ENCODE measurements at places on chromosomes 4 and X.

DNA sequence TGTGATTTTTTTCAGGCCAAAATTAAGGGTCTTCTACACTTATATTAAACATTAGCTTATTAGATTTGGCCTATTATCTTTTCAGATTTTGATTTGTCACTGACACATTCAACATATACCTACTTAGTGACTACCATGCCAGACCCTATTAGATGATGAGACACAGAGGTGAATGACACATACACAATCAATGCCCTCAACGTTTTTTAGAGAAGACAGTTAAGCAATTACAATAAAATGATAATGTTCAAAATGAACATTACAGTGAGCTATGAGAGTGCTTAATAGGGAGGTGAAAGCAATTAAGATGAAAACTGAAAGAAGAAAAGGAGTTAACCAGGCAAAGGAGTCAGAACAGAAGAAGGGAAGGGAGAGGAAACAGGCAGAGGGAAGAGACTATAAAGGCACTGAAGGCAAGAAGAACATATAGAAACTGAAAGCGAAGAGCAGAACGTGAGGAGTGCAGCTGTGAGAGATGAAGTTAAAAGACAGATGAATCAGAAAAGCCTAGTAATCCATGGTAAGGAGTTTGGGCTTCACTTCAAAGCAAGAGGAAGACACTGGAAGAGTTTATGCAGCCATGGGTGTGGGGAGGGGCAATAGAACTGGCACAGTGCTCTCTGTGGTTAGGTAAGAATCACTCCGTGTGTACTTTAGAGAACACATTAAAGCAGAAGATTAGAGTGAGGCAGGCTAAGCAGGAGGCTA lies 119.0 kb downstream of the REELD1 start:
- no peak for DNase-seq

- DNase-seq = no peak
These were observed 1.3 kb upstream of the PLXNB3 start for GRCh38 chrX:153762626-153763173.

- no peak for DNase-seq
These were observed 74.4 kb upstream of the EFNB1 start for GRCh38 chrX:68754406-68754805.

DNA sequence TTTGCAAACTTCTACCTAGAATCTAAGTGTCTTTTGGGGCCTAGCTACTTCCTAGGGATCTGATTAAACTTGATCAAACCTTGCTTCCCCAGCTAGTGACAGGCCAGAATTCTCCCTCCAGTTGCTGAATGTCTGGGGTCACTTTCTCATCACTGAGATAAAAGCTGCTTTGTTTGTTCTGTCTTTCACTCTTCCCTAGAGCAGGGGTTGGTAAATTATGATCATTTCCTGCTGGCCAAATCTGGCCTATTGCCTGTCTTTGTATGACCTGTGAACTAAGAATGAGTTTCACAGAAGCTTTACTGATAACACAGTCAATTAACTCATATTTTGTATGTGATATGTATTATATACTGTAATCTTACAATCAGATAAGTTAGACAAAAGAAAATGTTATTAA lies 157.8 kb upstream of the AADAT start:
- no peak for DNase-seq

GRCh38 chr4:8856835-8857621 lies 14.6 kb downstream of the HMX1 start:
- no peak for DNase-seq

- DNase-seq = no peak
These were observed 19.7 kb downstream of the CXCL3 start for GRCh38 chr4:74018771-74019170.

DNA sequence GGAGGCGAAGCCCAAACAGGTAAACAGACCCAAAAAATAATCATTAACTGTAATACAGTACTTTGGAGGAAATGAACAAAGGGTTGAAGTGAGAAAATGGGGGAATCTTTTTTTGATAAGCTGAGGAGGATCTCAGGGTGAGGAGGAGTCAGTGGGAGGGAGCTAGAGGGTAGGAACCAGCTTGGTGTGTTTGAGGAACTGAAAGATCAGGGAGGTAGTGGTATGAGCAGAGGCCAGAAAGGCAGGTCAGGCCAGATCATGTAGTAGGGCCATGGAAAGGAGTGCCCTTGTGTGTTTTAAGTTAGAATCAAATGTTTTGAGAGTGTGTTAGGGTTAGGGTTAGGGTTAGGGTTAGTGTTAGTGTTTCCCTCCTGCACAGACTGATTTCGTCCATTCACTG lies 48.8 kb downstream of the PPP2R2C start:
- no peak for DNase-seq

DNA sequence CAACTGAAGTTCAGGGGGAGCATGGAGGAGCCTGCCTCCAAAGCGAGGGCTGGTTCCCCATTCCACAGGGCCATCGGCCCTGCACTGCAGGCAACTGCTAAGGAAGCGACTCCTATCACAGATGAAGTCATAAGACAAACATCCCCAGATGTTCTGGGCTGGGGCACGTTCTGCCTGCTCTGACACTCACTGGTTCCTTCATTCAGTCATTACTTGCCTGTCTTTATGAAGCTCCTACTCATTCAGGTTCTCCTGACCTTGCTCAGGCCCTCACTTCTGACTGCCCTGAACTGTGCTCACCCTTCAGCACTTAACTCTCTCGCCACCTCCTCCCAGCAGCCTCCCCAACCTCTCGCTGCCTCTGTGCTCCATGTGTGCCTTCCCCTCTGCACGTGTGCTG lies 2.5 kb upstream of the SLC2A9 start:
- no peak for DNase-seq

- peak; percentile 62 for DNase-seq
These were observed 36.8 kb downstream of the RTL5 start for GRCh38 chrX:72094894-72095293.

DNA sequence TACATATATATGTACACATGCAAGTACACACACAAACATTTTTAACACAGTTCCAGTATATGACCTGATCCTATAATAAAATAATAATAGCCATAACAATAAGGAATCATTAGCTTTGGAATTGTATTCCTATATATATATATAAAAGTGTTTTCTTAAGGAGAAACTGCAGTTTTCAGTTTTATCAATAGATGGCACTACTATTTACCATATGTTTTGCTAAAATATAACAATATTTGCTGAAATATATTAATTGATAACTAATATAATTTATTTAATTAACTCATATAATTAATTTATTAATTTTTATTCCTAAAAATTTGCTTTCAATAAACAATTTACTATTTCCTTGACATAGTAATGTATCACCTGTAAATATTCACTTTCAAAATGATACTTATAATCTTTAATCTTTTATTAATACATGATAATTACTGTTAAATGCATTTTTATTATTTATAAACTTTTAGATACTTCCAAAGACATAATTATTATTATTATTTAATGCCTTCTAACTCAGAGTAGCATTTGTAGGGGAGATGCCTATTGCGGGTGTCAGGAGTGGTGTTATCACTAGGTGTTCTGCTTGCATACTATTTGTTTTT lies 599.5 kb downstream of the FSTL5 start:
- no peak for DNase-seq

All from activated CD4-positive, alpha-beta T cell treated with anti-CD3 and anti-CD28 coated beads, Interleukin-2, amount 50 U/mL, for 1 hour (primary cell).